Pulmonary artery endothelial cell (primary cell): ENCODE measurements at places on chromosomes 6 and 20. TPM values are rescaled to one million over a fixed set of nuclear protein-coding genes. Genes with fewer than 3 reads are reported as not detected.

- DNase-seq: no peak
Measured at GRCh38 chr6:76803038-76803580, 660.2 kb downstream of the HTR1B start.

GRCh38 chr6:89297695-89298351 is 17.3 kb downstream of the GABRR2 start:
- DNase-seq: peak; percentile 97

- no peak for DNase-seq
Measured at GRCh38 chr6:109428889-109429477, 11.4 kb downstream of the PPIL6 start.

GRCh38 chr6:152119831-152120230 is 312.3 kb downstream of the ESR1 start:
- no peak for DNase-seq

GRCh38 chr6:5905431-5906339 is 101.0 kb downstream of the NRN1 start:
- no peak for DNase-seq

GRCh38 chr6:21486115-21486514 is 107.4 kb upstream of the SOX4 start:
- DNase-seq: no peak

- peak; percentile 60 for DNase-seq
Measured at GRCh38 chr6:125197795-125198269, 44.3 kb downstream of the TPD52L1 start.

- no peak for DNase-seq
Measured at GRCh38 chr6:37305841-37306425, 47.9 kb upstream of the RNF8 start.

DNA sequence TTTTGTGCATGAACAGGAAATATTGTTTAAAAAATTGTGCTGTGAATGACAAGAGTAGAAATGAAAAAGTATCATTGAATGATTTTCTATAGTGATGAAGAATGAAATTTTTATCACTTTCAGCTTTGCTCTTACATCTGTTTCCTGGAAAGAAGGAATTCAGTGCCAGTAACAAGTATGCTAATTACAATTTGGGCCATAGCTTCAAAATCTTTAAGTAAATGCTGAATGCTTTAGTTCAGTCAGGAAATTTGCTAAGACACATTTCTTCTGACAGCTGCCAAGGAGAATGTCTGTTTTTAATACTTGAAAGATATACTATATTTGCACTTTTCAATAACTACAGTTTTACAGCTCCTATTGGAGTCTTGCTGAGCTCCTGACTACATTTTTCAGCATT is 203.7 kb upstream of the RSPO3 start:
- peak; percentile 36 for DNase-seq

GRCh38 chr20:20734475-20734948 is 22.1 kb upstream of the RALGAPA2 start:
- peak; percentile 78 for DNase-seq

DNA sequence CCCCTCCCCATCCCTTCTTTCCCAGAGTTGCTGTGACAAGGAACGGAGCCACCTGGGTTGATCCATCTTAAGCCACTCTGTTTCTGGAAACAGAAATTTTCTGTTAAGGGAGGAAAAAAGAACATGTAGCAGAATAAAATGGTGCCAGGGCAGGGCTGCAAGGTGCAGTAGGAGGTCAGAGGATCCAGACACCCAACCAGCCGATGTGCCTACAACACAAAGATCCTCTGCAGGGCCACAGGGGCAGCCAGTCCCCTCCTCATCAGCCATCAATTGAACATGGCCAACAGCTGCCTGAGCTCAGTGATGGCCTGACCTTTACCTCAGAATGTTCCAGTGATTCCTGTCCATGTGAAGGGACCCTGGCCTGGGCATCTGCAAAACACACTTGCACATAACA is 11.9 kb downstream of the MDFI start:
- no peak for DNase-seq

GRCh38 chr20:49405062-49405683 is 77.3 kb downstream of the KCNB1 start:
- DNase-seq: no peak

DNA sequence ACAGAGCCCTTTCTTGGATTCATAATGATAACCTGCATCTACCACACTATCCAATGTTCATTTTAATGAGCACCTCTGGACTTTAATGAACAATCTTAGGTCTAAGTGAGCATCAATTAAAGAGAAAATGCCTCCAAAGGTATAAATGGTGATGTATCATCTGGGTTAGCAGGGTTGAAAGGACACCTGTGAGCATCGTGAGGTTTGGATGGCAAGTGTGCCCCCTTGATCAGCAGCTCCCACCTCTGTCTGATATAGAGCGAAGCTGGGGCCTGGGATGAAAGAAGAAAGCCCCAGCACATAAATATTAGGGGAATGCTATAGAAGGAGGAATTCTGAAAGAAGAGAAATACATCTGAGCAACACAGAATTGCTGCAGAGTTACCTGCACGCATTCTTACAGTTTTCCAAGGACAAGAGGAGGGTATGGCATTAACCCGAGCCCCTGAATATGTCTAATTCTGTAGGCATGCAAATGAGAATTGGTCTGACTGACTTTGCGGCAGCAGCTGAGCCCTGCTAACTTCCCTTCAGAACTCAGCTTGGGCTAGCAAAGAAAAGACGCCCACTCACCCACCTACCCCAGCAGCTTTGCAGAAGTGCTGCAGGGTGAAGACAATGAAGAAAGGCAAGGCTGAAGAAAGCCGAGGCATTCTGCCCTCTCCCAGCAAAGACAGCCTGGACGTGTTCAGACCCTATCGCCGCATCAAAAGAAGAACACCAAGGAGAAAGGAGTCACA is 136.2 kb downstream of the GMPR start:
- DNase-seq: no peak

- no peak for DNase-seq
Measured at GRCh38 chr20:20551409-20551808, 161.0 kb downstream of the RALGAPA2 start.

DNA sequence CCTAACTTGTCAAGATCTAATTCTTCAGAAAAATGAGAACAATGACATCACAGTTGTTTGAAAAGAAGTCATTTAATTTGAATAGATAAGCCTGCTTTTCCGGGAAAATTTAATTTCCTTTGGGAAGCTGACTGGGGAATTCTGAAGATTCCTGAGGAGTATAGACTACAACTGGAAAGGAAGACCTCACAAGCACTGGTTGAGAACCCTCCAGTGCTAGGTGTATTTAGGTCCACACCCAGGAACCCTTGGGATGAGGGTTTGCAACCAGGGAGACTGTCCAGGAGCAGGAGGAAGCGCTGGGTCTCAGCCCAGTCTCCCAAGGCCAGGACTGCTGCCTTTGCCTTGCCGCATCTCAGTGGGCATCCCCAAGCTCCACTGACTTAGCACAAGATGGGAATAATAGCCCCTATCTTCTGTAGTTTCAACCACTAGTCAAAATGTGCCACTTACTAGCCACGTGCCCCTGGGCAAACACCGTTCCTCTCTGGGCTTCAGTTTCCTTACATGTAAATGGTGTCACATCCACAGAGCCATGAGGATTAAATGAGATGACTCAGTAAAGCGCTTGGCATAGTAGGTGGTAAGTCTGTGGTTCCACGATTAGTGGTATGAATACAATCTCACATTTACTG is 6.9 kb upstream of the CD93 start:
- no peak for DNase-seq

GRCh38 chr20:10347086-10347880 is 86.7 kb downstream of the MKKS start:
- no peak for DNase-seq

DNA sequence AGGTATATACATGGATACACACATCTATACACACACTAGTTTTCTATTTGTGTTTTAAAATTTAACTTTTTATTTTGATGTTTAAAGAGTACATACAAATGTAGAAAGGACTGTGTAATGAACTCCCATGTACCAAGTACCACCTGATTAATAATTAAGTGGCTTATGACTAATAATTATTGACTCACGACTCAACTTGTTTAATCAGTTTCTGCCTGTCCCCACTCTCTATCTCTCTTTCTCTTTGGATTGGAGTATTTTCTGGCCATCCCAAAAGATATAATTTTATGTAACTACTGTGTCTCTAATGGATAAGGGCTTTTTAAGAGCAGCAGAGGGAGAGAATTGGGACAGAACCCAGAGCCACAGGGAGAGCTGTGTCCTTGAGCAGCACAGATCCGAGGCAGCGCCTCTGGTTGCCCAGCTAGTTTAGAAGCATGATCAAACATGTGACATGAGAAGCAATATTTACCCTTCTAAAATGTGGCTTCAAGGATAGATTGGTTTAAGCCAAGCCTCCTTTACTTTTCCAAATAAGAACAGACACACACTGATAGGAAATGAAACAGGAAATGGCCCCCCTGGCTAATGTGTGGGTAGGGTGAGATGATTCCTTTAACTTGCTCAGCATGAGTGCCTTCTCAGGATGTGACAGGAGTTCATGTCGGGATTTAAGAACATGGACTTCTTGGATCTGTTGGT is 81.0 kb downstream of the ERMARD start:
- DNase-seq: no peak

DNA sequence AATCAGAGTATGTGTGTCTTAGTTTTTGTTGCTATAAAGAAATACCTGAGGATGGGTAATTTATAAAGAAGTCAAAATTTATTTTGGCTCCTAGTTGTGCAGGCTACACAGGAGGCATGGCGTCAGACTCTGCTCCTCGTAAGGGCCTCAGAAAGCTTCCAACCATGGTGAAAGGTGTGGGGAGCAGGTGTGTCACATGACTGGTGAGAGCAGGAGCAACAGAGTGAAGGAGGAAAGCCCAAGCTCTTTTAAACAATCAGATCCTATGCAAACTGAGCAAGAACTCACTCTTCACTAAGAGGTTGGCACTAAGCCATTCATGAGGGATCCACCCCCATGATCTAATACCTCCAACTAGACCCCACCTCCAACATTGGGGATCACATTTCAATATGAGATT is 1524.3 kb downstream of the HACE1 start:
- DNase-seq: no peak

DNA sequence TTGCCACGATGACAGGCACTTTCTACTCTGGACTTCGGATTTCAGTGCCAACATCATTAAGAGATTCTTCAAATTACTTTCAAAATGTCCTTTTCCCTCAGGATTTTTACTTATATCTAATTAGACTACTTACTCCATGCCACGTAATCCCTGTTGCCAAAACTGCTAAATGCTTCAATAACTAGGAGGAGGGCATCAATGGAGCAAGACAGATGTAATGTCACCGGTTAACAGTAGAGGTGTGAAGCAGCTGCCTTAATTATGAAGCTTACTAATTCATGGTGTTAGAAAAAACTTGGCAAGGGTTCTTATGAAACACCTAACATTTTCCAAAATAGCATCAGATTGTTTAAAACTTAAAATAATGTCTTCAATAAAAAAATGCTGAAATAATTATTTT is 111.2 kb upstream of the SIM1 start:
- no peak for DNase-seq

- DNase-seq: no peak
Measured at GRCh38 chr6:27551607-27552006, 78.7 kb upstream of the ZNF184 start.

DNA sequence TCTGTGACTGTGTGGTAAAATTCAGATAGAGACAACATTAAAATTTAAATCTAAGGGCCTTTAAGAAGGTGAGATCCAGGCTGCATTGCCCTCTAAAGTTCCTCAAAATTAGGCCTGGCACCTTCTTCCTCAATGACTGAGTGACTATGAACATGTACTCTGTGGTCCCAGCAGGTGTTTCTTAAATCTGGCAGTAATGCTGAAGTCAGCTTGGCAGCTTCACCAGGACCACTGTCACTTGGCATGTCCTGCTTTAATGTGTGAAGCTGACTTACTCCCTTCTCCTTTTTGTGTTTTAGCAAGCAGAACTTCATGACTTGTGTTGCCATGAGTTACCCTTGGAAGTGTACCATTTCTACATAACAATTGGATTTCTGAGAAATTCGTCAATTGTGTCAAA is 141.7 kb downstream of the NKAIN2 start:
- no peak for DNase-seq

- no peak for DNase-seq
Measured at GRCh38 chr6:81144346-81144745, 608.1 kb downstream of the TENT5A start.

- no peak for DNase-seq
Measured at GRCh38 chr6:32664827-32665362, 1.6 kb downstream of the HLA-DQB1 start.

- DNase-seq: no peak
Measured at GRCh38 chr6:47741807-47742206, 40.0 kb upstream of the OPN5 start.

DNA sequence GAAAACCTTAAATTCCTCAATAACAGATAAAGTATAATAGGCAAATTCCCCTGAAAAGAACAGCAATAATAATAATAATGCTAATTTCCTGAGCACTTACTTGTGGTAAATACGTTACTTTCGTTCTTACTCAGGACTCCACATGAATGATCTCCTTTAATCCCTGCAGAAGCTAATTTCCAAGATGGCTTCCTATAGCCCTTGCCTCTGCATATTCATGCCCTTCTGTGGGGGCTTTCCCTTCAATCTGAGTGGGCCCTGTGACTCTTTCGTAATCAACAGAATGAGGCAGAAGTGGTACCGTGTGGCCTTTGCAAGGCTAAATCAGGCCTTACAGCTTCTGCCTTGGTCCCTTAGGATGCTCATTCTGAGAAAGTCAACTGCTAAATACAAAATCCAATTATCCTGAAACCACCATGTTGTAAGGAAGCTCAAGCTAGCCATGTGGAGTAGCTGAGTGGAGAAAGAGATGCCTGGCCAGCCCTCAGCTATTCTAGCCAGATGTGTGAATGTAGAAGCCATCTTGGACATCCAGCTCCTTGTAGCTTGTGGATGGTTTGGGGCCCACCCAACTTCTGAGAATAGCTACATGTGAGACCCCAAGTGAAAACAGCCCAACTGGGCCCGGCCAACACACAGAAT is 50.5 kb downstream of the MCUR1 start:
- DNase-seq: no peak

DNA sequence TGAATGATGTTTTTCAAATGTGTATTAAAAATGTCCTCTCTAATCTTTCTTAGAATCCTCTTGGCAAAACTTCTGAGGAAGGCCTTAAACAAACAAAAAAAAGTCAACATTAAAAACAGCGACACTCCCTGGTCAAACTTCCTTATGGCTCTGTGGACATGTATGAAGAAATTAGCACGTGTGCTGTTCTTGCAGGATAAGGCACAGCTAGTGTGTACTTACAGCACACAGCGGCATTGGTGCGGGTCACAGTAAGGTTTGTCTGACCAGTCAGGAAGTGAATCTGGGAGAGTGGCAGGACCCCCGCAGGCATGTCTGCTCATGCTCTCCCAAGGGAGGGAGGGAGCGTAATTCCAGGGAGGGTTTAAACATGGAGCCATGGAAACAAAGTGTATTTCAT is 38.8 kb downstream of the SLC22A1 start:
- no peak for DNase-seq

The CASS4 gene
- 0.07 TPM in 1 of 2 replicates, not detected in the other for total RNA-seq

The TP53INP2 gene
- total RNA-seq: 3.4 TPM in 2 replicates

The DEF6 gene
- 0.25 and 0.26 TPM in 2 replicates for total RNA-seq

The ME1 gene
- 12.7 and 16.1 TPM in 2 replicates for total RNA-seq

The TRIM15 gene
- total RNA-seq: not detected in 2 replicates

The UTRN gene
- total RNA-seq: 229 and 250 TPM in 2 replicates

The CST4 gene
- not detected in 2 replicates for total RNA-seq

The MRPS18B gene
- total RNA-seq: 48.8 and 57.7 TPM in 2 replicates

The MAS1 gene
- total RNA-seq: not detected in 2 replicates

The ZBTB46 gene
- 7.2 and 13.0 TPM in 2 replicates for total RNA-seq

The C6orf141 gene
- 2.8 and 6.0 TPM in 2 replicates for total RNA-seq

The TULP1 gene
- total RNA-seq: not detected in 2 replicates

The HLA-DQB1 gene
- not detected in 2 replicates for total RNA-seq

The RIPPLY2 gene
- total RNA-seq: under 0.01 TPM in 1 of 2 replicates, not detected in the other

The PTPRT gene
- not detected in 2 replicates for total RNA-seq

The GLP1R gene
- not detected in 2 replicates for total RNA-seq

The IDH3B gene
- 121 and 141 TPM in 2 replicates for total RNA-seq

The TGIF2 gene
- total RNA-seq: 17.4 and 20.9 TPM in 2 replicates

The ESF1 gene
- total RNA-seq: 13.9 and 20.4 TPM in 2 replicates

The AKAP12 gene
- total RNA-seq: 285 and 309 TPM in 2 replicates

The BACH2 gene
- 0.26 and 0.39 TPM in 2 replicates for total RNA-seq
